Posterior cingulate gyrus (tissue), 11 donors: ENCODE measurements at places on chromosomes 13 and 19.

GRCh38 chr19:38294090-38294489 is 10.0 kb upstream of the C19orf33 start:
- no peak for DNase-seq

DNA sequence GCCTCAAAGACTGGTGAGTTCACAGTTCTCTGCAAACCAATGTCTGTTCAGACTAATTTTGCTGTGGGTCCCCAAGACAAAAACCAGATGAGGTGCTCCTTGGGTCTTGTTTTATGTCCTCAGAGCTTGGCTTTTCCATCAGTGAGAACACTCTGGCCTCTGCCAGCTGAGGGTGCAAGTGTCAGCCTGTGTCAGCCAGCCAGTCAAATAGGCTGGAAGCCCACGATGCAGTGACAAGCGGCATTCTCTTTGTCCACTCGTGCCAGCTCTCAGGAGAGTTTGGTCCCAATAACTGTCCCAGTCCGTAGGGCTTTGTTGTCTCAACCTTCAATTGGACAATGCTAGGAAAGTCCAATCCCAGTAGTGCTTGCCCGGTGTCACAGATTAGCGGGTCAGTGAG is 9.4 kb upstream of the AKT2 start:
- DNase-seq = no peak

DNA sequence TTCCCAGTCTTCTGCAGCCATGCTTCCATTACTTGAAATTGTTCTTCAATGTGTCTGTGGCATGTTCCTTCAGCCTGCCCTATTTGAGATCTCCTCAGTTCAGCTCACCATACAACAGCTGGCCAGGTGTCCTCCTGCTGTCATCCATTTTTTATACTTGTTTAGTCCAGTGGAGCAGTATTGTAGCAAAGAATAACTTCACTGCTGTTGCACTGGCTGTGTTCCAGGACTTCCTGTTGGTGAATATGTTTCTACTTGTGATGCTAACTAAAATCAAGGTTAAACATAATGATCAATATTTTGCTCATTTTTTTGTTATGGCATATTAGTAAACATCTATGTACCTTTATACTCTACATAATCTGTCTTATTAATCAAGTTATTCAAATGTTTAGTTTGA is 1394.1 kb downstream of the PCDH9 start:
- no peak for DNase-seq

- DNase-seq = no peak
Measured at GRCh38 chr19:46066471-46066870, 25.7 kb upstream of the IGFL4 start.
